Karpas-422 (cell line): ENCODE measurements at places on chromosomes 12 and 14.
A peak's percentile ranks its signal among the peaks of the same experiment; 100 is the strongest.

- peak; percentile 99 for DNase-seq
Measured at GRCh38 chr12:53180220-53180930, at the start of the genes CSAD and ZNF740. Gene CSAD, minus strand, starts transcription at chr12:53180925. Its CDS starts 7,455 bp downstream, at chr12:53173470. Gene ZNF740, plus strand, starts transcription at chr12:53180722. Its CDS starts 1,262 bp downstream, at chr12:53181984.

DNA sequence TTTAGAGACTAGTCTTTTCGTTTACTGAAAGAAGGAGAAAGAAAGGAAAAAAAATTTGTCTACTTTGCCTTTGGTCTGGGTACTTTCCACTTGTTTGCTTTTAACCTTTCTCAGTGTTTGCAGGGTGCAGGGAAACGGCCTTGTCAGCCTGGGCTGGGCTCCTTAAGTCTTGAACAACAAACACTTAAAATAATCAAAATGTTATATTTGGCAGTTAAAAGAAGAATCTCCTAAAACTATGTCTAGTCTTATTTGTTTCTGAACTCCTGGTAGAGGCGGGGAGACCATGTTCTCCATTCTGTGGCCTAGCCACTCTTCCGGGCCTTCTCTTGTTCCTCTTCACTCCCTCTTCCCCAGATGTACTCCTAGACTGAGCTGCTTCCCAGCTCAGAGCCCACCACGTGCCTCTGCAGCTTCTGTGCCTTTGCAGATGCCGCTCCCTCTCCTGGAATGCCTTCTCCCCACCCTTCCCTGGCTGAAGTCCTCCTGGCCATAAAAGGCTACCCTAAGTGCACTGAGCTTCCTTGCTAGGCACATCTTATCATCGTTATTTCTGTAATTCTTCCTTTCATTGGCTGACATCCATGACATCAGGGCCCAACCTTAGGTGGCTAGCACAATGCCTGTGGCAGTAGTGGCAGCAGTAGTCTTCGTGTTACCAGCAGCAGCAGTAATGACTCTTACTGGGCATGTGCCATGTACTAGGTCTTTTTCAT lies 432.9 kb downstream of the ZFP36L1 start:
- DNase-seq, result peak; percentile 62

GRCh38 chr12:116123451-116124258 lies 153.8 kb downstream of the MED13L start:
- DNase-seq, result no peak

- peak; percentile 70 for DNase-seq
Measured at GRCh38 chr12:108730365-108731104, 783 bp downstream of the CORO1C start.

- no peak for DNase-seq
Measured at GRCh38 chr14:37586797-37587130, 8.3 kb downstream of the FOXA1 start.

DNA sequence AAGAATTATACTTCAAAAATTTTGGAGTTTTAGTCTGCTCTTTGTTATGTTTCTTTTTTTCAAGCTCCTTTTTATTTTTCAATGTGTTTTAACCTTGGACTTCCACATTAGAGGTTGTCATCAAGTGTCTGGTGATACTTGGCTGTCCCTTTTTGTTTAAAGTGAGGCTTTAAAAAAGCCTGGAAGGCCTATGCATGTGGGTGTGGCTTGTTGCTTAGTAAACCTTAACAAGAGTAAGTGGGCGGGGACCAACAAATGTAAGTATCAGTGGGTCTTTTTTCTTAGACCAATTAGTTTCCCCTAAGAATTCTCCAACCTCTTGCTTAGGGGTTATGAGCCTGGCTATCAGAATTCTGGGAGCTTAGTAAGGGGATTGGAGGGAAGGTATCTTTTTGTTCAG lies 26.4 kb downstream of the HCFC2 start:
- DNase-seq, result no peak

- DNase-seq, result no peak
Measured at GRCh38 chr12:7327918-7328317, 24.0 kb downstream of the ACSM4 start.

DNA sequence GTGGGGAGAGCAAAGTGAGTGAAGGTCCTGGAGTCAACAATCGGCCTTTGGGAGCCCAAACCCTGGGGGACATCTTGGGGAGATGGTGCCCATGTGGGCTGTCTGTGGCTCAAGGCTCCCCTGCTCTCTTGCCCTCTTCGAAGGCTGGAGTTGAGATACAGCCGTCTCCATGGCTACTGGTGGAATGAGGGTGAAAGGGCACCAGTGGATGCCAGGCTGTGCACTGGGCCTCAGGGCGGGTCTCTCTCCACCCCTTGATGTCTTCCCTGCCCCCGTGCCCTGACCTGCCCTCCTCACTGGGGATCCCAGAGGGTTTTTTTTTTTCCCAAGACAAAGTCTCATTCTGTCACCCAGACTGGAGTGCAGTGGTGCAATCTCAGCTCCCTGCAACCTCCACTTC lies 2.0 kb upstream of the ANKRD9 start:
- no peak for DNase-seq
